Fibroblast of skin of scalp (primary cell): ENCODE measurements at places on chromosomes 6 and 20.

- DNase-seq = no peak
These were observed 50.5 kb downstream of the CFAP61 start for GRCh38 chr20:20102716-20103258.

DNA sequence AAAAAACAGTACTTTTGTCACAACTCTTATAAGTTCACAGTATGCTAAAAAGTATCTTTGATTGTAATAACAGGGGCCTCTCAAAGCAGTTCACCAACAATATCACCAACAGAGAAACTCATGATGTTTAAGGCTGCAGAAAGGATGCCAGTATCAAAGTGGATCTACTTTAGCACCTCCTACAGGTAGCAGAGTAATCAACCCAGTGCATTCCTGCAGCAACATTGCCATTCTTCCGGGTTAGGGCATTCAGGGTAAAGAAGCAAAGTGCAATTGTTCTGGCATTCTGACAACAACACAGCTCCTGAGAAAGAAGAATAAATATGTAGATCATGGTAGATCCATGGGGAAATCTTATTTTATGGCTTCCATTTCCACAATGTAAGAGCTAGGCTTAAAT, 7.6 kb upstream of the SLC17A4 start:
- DNase-seq = no peak

DNA sequence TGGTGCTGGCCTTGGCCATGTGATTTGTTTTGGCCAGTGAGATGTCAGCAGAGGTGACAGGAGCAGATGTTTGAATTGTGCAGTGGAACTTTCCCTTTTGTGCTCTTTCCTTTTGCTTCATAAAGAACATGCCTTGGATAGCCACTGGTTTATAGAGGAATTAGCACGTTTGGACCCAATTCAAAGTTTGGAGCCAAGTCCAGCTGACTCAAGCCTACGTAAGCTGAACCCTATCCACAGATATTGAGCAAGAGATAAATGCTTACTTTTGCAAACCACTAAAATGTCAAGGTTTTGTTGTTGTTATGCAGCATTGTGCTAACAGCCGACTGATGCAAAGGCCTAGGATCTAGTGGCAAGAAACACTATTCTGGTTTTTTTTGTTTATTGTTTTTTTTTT, 230.9 kb upstream of the CITED2 start:
- DNase-seq = peak; percentile 58

- DNase-seq = peak; percentile 39
These were observed 53.7 kb upstream of the TMX4 start for GRCh38 chr20:8073024-8073832.

- no peak for DNase-seq
These were observed 235.9 kb downstream of the BTBD3 start for GRCh38 chr20:12153628-12154027.

DNA sequence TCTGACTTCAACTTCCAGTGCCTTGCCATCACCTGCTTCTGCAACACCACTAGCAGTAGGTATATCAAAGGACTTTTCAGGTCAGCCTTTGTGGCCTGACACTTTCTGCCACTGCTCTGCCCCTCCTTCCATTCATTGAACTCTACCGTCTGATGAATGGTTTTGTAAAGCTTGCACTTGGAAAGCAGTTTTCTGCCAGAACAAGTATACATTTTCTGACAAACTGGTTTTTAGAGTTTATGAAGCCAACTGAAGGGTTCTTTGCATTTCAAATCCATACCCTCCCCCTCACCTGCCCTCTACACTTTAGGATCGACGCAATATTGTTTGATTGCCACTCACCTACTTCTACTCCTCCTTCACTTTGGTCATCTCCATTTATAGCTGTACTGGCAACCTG, 603.1 kb downstream of the HACE1 start:
- no peak for DNase-seq

DNA sequence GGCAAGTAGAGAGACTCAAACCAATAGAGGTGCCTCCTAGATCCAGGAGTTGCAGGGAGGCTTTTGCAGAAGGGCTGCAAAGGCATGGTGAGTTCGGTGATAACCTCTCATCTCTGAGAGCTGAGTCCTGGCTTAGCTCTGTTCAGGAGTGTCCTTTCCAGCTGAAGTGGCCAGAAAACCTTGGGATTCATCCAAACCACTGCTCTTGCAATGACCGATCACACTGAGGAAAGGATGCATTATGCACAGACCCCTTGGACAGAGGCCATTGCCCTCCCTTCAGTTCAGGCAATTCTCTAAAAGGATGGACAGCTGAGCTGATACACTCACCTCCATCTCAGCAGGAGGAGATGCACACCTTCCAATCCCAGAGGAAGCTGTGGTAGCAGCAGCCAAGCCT, 158.8 kb upstream of the ENPP5 start:
- DNase-seq = no peak

DNA sequence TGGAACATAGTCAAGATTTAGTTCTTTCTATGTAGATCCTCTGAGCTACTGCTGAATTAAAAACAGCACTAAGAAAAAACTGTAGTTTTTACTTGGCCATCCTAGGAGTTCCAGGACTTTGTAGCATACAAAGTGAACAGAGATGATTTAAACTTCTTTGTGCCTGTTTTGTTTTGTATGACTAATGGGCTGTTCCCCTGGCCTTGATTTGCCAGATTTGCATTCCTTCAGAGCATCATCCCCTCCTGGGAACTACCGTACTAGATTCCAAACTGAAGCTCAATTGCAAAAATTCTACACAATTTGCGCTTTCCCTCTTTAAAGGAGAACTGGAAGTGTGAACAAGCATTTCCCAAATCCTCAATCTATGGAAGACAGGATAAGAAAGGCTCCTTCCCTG, 23.1 kb downstream of the ACOT13 start:
- DNase-seq = peak; percentile 65

DNA sequence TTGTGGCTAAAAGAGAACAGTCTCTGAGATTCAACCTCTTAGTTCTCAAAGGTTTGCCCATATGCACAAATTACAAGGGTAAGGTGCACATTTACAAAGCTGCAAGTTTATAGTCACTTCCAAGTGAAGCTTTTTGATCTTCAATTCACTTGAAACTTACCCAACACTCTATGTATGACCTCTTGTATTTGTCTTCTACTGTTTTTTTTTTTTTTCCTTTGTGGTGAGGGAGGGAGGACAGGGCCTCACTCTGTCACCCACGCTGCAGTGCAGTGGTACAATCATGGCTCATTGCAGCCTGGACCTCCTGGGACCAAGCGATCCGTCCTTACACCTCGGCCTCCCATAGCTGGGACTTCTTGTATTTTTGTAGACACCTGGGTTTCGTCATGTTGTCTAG, 4.5 kb upstream of the FOXO3 start:
- DNase-seq = no peak

DNA sequence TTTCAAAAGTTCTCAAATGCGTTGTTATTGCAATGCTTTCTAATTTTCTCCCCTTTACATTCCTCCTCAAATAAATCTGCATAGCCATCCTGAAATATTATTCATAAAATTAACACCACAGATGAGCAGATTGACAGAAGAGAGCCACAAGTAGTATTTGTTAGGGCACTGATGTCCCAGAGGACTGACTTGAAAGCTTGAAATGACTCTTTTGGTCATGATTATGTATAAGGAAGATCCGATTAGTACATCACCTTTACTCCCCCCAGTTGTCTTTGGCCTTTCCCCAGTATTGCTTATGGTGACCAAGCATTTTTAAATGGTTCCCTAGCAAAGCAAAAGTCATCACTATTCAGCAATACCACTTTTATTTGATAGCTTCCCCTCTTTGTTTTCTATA, 187.6 kb downstream of the ADAT2 start:
- no peak for DNase-seq

- peak; percentile 72 for DNase-seq
These were observed 106.5 kb upstream of the LAMP5 start for GRCh38 chr20:9407805-9408421.

DNA sequence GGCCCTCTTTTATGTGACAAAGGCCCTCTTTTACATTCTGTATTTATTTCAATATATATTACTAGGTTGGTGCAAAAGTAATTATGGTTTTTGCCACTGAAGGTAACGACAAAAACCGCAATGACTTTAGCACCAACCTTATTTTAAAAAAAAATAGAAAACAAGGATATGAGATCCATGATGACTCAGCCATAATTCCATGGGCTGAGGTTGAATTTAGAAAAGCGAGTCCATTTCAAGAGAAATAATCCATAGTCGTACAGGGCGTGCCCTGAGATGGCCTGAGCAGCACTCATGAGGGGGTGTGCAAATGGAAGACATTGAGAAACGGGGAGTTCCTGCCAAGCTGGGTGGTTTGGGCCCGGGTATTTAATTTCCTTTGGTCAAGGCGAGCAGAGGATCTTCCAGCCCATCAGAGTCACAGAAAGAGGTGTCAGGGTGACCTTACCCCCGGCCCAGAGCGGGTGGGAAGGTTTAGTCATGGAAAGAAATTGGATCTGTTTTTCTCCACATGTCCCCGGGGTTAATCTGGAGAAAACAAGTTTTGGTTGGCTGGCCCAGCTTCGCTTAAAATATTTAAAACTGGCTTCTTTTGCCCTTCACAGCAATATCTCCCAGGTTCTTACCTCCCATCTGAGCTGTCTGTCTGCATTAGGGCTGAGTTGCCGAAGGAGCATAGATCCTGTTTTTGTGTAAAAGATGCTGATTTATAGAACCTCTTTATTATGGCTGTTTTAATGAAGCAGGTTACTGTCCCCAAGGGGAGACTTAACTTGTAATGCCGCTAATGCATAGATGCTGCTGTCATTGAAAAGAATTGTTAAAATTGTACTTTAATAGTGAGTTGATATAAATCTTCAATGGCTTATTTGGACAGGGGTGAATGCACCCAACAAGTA, 255.6 kb downstream of the PREX1 start:
- no peak for DNase-seq

- DNase-seq = peak; percentile 55
These were observed 317.6 kb downstream of the CLIC5 start for GRCh38 chr6:45698046-45698445.

GRCh38 chr6:130043344-130043743, 25.0 kb downstream of the L3MBTL3 start:
- DNase-seq = no peak
